ENCODE measurements at places on chromosomes 6 and 20.
A peak's percentile ranks its signal among the peaks of the same experiment; 100 is the strongest.

GRCh38 chr6:119521251-119521650 lies 171.7 kb upstream of the MAN1A1 start:
- no peak for DNase-seq

DNA sequence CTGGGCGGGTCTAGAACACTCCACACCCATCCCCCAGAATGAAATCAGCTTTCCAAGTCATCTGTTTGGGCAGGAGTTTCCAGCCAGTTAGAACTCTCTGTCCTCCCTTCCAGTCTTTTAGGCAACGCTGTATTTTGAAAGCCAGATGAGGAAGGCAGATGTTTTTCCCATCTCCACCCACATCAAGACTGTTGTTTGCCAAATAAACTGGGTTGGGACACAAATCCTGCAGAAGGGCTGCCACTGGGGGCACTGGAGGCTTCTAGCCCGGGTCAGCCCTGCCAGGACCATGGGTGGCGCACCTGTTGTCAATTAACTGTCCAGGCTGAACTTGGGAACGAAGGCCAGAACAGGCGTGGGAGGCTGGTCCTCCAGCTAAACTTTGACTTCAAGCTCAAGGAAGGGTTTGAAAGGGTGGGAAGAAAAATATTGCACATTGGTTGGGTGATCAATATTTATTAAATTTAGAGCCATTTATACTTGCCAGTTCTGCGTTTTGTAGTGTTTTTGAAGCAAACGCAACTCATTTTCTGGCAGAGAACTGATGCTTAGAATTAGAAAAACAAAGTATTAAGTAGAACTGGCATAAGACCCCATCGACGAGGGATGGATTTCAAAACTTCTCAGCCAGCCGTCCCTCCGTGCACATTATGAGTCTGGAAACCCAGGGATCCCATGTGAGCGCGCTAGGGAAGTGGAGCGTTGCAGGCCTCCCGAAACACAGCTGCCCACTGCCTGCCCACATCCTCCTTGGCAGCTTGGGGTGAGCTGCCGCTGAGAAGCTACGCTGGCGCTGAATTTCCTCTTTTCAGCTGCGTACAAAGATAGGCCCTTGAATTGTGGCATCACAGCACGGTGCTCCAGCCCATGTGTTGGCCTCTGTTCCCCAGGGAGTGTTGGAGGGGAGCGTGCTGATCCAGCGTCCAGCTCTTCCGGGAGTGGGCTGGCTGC lies 297.4 kb downstream of the QKI start:
- DNase-seq = peak; percentile 21

- DNase-seq = peak; percentile 27
Measured at GRCh38 chr6:49556429-49556837, 6.0 kb downstream of the C6orf141 start.

DNA sequence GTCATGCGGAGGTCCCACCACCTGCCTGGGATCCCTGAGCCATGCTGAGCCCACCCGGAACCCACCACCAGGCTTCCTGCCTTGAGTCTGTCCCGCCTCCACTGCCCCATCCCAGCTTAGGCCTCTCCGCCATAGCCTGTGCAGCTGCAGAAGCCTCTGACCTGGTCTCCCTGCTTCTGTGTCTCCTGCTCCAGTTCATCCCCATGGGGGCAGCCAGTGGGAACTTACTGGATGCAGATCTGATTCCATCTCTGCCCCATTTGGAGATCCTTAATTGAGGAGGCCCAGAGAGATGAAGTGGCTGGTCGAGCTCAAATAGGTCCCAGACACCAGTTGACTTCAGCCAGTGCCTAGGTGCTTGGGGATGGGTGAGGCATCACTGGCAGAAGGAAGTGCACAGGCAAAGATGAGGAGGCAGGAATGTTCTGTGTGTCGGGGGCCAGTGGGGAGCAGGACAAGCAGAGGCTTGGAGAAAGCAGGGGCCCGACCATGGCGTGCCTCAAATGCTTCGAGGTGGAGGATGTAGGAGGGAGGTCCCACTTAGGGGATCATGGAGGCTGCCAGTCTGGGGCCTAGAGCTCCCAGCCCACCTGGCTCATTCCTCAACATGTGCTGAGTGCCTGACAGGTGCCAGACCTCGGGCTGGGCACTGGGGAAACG lies 112.8 kb downstream of the TOX2 start:
- DNase-seq = no peak

- DNase-seq = peak; percentile 51
Measured at GRCh38 chr20:54048481-54048880, 21.9 kb downstream of the BCAS1 start.

- no peak for DNase-seq
Measured at GRCh38 chr6:99810942-99811620, 182.9 kb downstream of the MCHR2 start.

GRCh38 chr20:21397341-21398108 lies at the start of gene NKX2-4:
Gene NKX2-4, minus strand, starts transcription at chr20:21397526. Its CDS starts 127 bp downstream, at chr20:21397399.
- no peak for DNase-seq

DNA sequence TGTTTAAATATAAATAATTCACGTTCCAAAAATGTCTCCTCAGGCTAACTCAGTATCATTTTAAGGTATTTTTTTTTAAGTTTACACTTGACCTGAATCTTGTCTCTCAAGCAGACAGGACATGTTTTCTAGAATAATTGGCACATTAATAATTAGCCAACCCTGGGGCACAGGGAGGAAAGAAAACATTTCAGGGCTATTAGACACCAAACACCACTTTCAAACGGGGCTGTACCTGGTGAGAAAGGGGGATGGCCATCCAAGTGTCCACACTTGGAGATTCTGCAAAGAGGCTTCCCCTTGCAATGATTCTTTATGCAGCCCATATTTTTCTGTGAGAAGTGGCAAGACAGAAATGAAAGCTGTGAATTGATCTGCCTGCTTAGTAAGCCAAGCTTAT lies 560.8 kb downstream of the CD109 start:
- DNase-seq = no peak

DNA sequence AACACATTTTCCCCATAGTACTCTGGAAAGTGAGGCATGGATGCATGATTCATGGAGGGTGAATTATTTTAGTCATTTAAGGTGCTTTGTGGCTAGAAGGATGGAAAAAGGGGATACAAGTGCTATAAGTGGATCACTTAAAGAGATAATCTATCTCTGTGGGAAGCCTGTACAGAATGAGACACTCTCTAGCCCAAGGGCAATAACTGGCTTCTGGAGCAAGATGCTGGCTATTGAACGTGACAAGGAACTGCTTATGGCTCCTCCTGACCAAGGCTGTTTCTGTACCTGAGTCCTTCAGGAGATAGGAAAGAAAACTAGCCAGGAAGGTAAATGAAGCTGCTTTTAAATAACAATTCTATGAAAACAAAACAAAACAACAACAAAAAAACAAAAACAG lies 590.7 kb downstream of the EYS start:
- no peak for DNase-seq

GRCh38 chr6:12968839-12969558 lies 252.4 kb downstream of the PHACTR1 start:
- DNase-seq = no peak

DNA sequence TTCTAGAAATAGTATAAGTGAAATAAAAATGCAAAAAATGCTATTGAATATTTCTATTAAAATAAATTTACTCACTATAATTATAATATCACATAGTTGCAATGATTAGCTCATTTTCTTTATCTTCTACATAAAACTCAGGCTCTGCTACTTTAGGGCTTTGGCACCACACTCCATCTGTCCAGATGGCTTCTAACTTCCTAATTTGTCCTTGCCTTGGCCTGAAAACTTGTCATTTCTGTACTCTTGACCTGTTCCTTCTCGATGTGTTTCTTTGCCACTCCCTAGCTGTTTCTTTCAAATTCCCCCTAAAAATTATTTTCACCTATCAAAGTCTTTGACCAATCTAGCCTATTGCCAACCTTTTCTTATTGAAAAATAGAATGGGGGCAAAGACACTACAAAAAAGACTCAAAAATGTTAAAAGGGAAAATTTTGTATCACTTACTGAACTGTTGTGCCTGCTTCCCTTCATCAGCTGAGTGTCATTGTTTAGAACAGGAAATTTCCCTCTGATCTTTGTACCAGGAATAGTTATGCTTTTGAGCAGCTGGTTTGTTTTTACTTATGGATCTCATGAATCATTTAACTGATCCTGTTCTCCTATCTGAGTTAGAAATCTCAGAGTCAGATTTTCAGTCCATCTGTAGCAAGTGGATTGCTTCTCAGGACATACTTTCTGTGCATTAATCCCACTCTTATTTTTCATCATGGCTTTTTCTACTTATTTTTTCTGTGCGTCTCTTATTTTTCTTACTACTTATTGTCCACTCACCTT lies 279.2 kb upstream of the CNR1 start:
- DNase-seq = no peak

- no peak for DNase-seq
Measured at GRCh38 chr6:96792561-96793190, 44.6 kb downstream of the GPR63 start.

All from EH (cell line).